ENCODE measurements at places on chromosomes 4 and X.
A peak's percentile ranks its signal among the peaks of the same experiment; 100 is the strongest.

DNA sequence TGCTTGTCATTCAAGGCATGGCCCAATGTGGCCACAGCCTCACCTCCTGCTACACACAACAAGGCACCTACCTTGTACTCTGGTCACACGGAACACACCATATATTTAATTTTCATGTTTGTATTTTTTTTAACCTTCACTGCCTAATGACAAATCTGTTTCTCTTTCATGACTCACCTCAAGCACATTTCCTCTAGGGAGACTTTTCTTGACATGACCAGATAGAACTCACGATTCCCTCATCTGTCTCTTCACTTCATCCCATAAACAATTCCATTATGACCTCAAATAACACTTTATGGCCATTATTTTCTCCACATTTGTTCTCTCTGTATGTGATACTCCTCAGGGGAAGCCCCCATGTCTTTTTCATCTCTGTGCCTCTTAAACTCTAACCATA is 11.1 kb downstream of the DRP2 start:
- DNase-seq: no peak

GRCh38 chrX:113929004-113929403 is 654.9 kb upstream of the HTR2C start:
- DNase-seq: no peak

DNA sequence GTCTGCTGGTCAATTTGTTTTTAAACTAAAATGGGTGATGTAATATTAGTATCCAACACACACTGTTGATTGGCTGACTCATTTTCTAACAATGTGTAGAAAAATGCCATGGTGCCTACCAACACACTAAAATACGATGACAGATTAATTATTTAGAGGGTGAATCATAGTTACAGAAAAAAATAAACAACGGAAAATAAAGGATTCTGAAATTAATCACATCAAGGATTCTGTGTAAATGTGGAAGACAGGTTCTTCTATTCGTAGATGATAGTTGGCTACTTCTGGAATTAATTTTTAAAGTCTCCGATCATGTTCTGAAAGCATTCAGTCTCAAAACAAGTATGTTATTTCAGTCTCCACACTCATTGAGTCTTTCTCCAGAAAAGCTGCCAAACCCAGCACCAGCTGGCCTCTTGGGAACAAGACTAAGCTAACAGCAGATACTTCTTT is 8.2 kb upstream of the IQCM start:
- DNase-seq: no peak

DNA sequence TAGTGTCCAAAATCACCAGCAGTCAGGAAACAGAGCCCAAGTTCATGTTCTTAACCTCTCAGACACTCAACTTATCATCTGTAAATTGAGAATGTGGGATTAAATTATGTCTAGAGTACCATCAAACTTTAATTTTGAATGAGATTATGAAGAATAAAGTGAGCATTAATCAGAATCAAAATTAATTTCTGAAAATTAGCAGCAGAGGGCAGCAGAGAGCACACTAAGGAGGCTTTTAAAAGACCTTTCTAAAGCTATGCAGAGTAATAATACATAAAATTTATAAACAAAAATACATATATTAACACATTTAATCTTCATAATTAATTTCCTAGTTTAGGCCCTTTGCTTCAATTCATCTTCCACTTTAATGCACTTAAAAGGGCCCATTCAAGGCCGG is 7.1 kb downstream of the TASL start:
- no peak for DNase-seq

- no peak for DNase-seq
Observed at GRCh38 chrX:151419782-151420181, 22.8 kb downstream of the VMA21 start.

- no peak for DNase-seq
Observed at GRCh38 chrX:100410901-100411801, 1.1 kb upstream of the PCDH19 start.

- no peak for DNase-seq
Observed at GRCh38 chr4:169254546-169254983, 16.2 kb downstream of the SH3RF1 start.

DNA sequence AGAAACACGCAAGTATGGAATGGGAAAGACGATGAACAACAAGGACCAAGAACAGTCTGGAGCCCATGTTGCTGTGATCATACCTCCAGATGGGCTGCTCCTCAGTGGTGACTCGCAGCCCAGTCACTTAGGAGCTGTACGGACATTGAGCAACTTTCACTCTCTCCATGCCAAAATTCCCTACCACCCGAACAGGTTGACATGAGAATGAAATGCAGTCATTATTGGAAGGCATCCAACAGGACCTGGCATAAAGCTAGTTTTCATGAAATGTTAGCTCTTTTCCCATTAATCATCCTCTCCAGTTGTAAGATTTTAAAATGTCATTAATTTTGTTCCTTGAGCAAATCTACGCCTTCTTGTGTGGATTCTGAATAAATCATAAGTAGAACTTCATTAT is 82.7 kb upstream of the GPM6B start:
- DNase-seq: no peak

GRCh38 chrX:103658681-103659433 is 27.6 kb downstream of the MORF4L2 start:
- DNase-seq: no peak

GRCh38 chr4:47686294-47686872 is 151.5 kb downstream of the CORIN start:
- DNase-seq: peak; percentile 56

- DNase-seq: no peak
Observed at GRCh38 chr4:150593996-150594395, 12.0 kb downstream of the MAB21L2 start.

DNA sequence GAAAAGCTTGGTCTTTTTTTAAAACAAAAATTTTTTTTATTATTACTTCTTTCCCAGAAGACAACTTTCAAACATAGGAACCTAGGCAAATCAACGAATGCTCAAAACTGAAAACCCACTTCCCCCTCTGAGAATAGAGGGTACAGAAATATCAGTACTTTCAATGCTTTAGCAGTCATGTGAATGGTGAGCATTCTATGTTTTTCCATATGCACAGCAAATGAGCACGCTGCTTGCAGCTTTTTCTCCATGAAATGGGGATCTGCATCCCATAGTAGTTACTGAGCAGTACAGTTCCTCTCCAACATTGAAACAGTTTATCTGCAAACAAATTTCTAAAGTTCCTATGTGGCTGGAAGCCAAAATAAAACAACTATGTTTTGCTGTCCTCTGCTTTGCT is 108.4 kb upstream of the BMP2K start:
- no peak for DNase-seq

DNA sequence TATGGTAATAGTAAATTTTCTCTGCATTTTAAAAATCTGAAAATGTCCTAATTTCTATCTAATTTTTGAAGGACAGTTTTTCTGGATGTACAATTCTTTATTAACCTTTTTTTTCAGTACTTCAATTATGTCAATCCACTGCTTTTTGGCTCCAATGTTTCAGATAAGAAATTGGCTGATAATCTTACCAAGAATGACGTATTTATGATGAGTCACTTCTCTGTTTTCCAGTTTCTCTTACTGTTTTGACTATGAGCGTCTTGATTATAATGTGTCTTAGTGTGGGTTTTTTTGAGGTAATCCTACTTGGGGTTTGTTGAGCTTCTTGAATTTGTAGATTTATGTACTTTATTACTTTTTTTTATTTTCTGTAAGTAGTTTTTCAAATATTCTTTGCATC is 47.2 kb downstream of the UGT2B11 start:
- DNase-seq: no peak

Data from activated gamma-delta T cell treated with Interleukin-2 at 50 U/mL for 16 hours (primary cell).